Urothelium cell line (cell line): ENCODE measurements at places on chromosomes 1 and 21.

- no peak for DNase-seq
Observed at GRCh38 chr21:34279285-34279684, 84.5 kb upstream of the KCNE2 start.

DNA sequence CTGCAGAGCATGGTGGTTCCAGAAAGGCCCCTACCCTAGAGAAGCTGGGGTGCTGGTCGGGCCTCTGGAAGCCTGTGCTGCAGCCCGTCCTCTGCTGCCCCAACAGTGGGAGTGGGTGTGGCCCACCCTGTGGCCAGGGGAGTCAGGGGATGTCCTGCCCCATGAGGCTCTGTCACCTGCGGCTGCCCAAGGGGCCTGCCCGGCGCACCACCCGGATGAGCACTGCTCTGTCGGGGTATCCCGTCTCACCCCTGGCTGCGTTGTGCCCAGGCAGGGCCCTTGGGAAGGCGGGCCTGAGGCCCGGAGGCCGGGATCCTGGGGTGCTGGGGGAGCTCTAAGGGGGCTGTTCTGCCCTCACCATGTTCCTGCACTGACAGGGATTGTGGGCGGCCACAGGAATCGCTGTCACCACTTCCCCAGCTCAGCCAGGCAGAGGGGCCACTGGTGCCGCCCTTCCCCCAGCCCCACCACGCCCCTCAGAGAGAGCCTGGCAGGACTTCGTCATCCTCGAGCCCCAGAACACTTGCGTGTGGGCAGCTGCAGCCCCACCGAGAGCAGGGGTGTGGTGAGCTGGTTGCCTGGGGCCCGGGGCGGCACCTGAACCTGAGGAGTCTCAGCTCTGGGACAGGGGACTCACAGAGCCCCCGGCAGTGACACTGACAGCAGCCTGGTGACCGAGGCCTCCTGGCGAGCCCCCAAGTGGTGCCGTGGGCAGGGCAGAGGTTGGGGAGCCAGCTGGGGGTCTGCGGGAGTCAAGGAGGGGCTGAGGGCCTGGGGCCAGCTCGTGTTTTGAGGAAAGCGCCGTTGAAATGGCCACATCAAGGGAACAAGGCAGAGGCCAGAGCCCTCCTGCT is 20.2 kb downstream of the PANK4 start:
- no peak for DNase-seq

GRCh38 chr1:12148958-12149790 is 17.6 kb upstream of the TNFRSF1B start:
- no peak for DNase-seq

GRCh38 chr1:64542118-64542517 is 72.2 kb downstream of the CACHD1 start:
- no peak for DNase-seq

DNA sequence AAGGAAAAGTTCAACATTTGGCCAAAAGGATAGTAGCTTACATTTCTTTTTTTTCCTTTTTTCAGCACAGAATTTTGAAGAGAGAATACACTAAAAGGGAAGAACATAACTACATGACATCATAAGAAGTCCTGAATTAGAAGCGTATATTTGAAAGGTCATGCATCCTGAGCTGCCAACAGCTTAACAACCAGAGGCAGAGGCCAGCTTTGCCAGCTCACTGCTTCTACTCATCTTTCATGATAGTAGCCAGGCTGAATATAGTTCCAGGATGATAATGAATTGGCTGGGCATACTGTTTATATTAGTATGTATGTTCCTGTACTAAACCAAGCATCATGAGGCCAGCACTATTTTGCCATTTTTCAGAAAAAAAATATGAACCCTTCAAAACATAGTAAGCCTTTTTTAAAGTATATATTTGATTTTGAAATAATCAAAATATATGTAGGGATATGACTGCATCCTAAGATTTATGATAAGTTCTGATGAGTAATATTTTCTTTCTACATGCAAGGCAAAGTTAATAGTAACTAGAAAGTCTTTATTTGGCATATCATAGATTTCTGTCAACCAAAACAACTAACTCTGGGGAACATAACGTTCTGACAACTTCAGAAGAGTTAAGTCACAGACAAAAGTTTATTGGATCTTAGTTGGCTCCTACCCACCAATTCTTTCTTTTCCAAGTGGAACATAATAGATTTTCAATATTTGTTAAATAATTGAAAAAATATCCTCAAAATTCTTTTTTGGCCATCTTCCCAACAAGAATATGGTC is 123.2 kb downstream of the DPYD start:
- no peak for DNase-seq

DNA sequence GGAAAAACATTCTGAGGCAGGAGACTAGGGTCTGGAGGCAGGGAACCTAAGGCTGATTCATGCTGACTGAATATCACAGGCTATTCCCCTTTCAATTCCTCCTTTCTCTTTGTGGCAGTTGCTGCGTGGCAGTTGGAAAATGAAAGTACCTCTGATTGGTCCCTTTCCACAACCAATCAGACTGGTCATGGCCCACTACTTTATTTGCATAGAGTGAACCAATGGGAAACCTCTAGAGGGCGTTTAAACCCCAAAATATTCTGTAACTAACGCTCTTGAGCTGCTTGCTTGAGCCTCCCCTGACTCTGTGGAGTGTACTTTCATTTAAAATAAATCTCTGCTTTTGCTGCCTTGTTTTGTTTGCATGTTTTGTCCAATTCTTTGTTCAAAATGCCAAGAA is 27.7 kb upstream of the VN1R5 start:
- DNase-seq: no peak

- no peak for DNase-seq
Observed at GRCh38 chr1:244395965-244396364, 55.7 kb downstream of the ADSS2 start.

GRCh38 chr1:160340146-160340545 is 2.9 kb downstream of the COPA start:
- no peak for DNase-seq

DNA sequence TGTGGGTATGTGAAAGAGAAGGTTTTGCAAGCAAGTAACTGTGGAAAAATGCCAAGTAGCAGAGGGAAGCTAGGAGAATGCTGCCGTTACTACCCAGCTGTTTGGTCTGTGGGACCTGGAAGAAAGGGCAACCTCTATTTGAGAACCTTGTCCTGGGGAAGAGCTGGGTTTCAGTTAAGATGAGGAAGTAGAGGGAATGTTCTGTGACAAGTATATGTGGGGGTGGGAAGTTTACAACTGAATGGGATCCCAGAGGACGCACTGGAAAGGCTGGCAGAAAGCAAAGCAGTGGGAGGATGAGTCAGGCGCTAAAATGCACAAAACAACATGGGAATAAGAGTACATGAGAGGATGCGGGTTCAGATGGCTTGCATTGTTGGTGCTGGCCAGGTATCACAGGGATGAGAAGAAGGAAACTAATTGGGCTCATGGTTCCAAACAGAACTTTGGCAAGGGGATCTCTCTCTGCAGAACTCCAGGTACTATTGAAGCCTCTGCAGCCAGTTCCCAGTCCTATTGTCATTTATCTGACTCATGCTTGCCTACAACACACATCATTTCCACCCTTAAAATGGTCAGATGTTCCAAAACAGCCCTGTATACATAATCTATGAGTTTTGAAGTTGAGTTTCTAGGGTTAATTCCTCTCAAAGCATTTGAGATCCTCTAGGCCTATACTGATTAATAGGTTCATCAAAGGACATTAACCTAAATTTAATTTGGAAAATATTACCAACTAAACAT is 88.5 kb upstream of the VAV3 start:
- DNase-seq: peak; percentile 33

GRCh38 chr1:173285048-173285447 is 77.9 kb upstream of the TNFSF4 start:
- DNase-seq: no peak

DNA sequence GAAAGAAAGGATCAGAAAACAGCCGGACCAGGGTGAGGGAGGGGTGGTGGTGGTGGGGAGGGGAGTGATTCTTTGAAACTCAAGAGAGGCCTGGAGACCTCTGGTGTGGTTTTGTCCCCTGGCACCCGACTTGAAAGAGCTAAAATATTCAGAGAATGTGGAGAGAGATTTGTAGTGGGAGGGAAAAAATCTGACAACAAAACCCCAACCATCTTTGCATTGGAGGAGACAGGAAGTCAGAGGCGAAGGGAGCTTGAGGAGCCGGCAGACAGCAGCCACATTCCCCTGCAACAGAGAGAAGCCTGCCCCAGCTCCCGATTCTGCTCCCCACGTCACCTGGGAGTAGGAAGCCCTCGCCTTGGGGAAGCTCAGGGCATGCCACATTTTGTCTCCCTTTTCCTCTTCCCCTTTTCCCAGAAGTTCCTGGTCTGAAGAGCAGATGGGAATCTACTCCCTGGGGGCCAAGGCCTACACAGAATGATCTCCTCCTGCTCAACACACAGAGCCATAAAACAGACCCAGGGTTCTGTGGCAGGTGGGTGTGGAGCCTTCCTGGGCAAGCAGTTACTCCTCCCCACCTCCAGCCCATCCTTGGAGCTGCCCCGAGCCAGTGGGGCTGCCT is 84.9 kb downstream of the ITPKB start:
- peak; percentile 54 for DNase-seq

DNA sequence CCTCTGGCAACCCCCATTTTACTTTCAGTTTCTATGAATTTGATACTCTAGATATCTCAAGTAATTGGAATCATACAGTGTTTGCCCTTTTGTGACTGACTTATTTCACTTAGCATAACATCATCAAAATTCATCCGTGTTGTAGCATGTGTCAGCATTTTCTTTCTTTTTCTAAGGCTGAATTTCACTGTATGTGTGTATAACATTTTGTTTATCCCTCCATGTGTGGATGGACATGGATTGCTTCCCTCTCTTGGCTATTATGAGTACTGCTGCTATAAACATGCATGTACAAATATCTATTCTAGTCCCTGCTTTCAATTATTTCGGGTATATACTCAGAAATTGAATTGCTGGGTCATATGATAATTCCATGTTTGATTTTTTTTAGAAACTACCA is 97.3 kb downstream of the MAP3K21 start:
- DNase-seq: no peak

DNA sequence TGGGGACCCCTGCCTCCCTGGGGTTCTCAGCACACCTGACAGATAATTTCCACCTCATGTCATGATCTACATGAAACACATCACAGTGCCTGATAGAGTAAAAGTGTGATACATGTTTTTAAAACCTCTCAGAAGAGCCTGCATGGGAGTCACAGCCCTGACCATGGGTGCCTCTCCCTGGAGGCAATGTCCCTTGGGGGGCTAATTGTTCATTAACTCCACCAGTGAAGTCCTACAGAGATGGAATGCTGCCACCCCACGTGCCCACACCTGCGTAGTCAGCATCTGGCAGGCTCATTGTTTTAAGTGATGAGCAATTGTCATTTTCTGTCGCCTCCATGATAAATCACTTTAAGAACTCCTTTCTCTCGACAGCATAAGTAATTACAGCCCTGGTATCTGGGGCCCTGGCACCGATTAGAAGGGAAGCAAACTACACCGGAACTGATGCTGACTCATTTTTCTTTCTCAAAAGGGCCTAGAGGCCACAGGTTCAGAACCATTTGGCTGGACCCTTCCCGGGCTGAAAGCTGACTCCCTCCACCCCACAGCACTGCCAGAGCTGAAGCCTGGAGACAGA is 109.6 kb upstream of the GJB5 start:
- DNase-seq: no peak

- DNase-seq: no peak
Observed at GRCh38 chr21:38081708-38082107, 165.5 kb upstream of the KCNJ6 start.

- DNase-seq: no peak
Observed at GRCh38 chr21:27240839-27241238, 274.0 kb upstream of the ADAMTS5 start.

DNA sequence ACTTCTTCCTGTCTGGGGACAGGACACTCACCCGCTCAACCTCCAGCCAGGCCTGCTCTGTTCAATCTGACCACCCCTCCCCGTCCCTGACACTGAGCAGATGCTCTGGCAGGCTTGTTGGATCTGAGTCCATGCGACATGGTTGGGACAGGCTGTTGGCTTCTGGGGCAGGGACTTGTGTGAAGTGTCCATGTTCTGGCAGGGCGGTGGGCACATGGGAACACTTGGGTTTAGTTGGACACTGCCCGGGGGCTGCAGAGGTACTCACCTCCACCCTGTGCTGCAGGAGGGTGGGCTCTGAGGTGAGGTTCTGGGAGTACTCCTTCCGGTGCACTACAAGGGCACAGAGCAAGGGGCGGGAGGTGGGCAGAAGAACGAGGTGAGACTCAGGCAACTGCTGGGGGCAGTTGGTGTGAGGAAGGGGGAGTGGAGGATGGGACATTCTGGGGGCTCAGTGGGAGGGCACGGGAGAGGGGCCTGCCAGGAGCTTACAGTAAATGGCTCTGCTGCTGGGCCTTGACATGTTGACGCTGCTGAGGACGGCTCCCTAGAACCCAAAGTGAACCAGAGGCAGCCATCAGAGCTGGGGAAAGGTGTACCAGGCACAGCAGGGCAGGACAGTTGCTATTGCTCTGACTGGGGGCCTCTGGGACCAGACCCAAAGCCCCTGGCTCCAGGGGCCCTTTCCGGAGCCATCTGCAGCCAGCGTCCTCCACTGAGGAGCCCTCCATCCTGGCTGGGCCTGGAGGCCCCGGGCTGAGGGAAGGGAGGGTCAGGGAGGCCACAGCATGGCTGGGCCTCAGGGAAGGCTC is 2.3 kb downstream of the EPS8L3 start:
- no peak for DNase-seq

- peak; percentile 87 for DNase-seq
Observed at GRCh38 chr1:2204415-2205190, 10.0 kb upstream of the FAAP20 start.

- no peak for DNase-seq
Observed at GRCh38 chr1:243217349-243217748, 37.7 kb downstream of the CEP170 start.

GRCh38 chr1:200453553-200453905 is 43.7 kb upstream of the ZNF281 start:
- DNase-seq: no peak

DNA sequence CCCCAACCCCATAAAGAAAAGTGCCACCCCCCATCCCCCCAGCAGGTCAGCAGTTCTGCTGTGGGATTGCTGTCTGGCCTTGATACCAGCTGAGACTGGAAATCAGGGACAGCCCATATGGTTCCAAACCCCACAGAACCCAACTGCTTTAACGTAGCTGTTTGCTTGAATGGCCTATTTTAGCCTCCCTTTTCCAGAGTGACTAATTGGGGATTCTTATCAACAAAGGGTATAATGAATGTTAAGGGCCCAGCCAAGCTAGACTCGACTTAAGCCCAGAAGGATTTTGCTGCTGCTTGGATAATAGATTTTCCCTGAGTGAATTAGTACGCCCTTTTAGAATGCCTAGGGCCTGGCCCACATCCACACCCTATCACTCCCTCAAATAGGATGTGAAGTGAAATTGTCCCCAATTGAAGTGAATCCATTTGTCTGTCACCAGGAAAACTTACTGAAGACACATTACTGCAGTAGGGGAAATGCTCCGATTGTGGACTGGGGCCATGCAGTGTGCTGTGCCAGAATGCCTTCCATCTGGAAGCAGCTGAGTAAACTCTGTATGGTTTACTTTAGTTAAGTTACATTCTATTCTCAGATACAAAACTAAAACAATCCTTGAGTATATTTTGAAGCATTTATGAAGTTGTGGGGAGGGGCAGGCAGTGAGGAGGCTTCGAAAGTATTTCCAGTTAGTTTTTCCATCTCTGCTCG is 156.9 kb downstream of the DHRS3 start:
- no peak for DNase-seq

GRCh38 chr1:107817935-107818334 is 147.0 kb downstream of the VAV3 start:
- no peak for DNase-seq

- DNase-seq: no peak
Observed at GRCh38 chr1:153629971-153630370, 1.7 kb downstream of the S100A1 start.

- no peak for DNase-seq
Observed at GRCh38 chr1:18537386-18538306, 56.9 kb downstream of the KLHDC7A start.
